ENCODE measurements at places on chromosomes 7 and 10. TPM values are rescaled to one million over a fixed set of nuclear protein-coding genes. Genes with fewer than 3 reads are reported as not detected.

DNA sequence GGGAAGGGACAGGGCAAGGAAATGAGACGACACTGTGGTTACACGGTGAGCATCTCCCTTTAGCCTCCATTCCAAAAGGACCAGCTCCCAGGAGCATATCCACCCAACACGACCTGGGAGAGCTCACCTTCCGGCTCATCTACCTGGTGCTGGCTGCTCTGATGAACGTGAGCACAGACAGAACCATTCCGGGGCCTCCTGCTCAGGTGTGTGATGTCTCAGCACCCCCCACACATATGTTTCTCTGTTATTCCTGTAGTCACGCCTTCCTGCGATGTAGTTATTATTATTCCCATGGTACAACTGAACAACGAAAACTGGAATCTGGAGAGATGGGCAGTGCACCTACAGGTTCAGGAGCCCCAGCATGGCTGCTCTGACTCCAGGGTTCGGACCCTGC is 20.5 kb upstream of the GPR26 start:
- DNase-seq: no peak
- no peaks in the 10 kb centered on the region for H3K27me3 ChIP-seq
- H3K36me3 ChIP-seq: no peaks in the 10 kb centered on the region
- H3K4me3 ChIP-seq: no peak overlapping the region
- no peaks in the 10 kb centered on the region for H3K4me1 ChIP-seq

GRCh38 chr10:117530791-117531190 is 11.8 kb upstream of the EMX2 start:
- H3K27me3 ChIP-seq: peaks cover 45% of the 10 kb centered on the region
- H3K36me3 ChIP-seq: no peaks in the 10 kb centered on the region
- no peak for DNase-seq
- no peak overlapping the region for H3K4me3 ChIP-seq

- H3K4me1 ChIP-seq: no peaks in the 10 kb centered on the region
- H3K27ac ChIP-seq: no peak overlapping the region
- no peaks in the 10 kb centered on the region for H3K27me3 ChIP-seq
- H3K36me3 ChIP-seq: no peaks in the 10 kb centered on the region
- no peak for DNase-seq
- H3K4me3 ChIP-seq: no peak overlapping the region
These were observed 437.5 kb downstream of the TFEC start for GRCh38 chr7:115593111-115593510.

The ITPRID1 gene
- not detected for total RNA-seq
